ENCODE measurements at places on chromosomes 7 and 10.

DNA sequence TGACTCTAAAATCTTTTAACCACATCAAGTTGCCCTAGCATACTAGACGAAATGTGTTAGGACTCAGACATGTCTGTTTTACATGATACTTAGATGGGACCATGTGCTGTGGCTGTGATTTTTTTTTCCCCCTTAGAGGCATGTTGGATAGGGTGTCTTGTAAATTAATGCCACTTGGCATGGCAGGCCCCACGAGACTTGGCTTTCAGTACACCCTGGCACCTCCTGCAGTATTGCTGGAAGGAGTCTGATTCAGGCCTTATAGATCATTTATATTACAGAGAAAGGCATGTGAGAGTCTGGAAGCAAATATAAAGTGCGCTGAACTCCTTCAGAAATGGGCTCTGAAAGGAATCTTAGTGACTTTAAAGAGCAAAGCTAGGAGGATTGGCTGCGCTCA is 494.1 kb downstream of the SDK1 start:
- no peak for DNase-seq

DNA sequence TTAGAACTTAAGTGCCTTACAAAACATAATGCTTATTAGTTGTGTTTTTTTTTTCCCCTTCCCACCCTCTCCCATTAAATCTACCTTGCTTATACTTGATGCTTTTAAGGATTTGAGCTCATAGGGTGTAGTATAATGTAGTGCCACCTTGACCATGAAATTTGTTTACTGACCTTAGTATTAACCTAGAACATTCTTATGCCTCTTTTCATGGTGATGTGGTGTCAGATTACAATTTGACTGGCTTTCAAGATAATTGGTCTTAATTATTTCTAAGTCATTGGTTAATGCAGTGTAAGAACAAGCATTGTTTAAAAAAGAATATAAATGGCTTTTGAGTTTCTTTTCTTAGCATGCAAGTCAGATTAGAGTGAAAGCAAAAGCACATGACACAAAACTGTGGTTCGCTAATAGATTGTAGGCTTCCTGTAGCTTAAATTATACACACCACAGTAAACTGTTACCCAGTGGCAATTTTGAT is 61.8 kb downstream of the ADD3 start:
- DNase-seq, result no peak

DNA sequence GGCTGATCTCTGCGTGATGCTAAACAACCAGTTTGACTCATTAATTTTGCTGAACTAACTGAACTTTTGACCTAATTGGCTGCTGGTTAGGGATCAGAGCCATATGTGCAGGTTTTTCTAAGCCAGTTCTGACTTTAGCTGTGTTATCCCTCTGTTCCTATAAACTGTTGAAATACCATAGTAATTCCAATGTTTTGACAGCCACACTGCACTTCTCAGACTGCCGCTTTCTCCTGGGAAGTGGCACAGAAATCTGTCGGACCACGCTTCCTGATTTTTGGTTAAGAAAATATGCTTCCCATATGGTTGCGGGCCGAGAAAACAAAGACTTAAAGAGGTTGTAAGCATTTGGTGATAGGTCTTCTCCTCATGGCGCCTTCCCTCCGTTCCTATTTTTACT is 42.3 kb downstream of the TBXAS1 start:
- DNase-seq, result no peak

- no peak for DNase-seq
Measured at GRCh38 chr10:101130984-101131961, at the start of gene TLX1. Gene TLX1, plus strand, starts transcription at chr10:101131300. Its CDS starts 242 bp downstream, at chr10:101131542.

DNA sequence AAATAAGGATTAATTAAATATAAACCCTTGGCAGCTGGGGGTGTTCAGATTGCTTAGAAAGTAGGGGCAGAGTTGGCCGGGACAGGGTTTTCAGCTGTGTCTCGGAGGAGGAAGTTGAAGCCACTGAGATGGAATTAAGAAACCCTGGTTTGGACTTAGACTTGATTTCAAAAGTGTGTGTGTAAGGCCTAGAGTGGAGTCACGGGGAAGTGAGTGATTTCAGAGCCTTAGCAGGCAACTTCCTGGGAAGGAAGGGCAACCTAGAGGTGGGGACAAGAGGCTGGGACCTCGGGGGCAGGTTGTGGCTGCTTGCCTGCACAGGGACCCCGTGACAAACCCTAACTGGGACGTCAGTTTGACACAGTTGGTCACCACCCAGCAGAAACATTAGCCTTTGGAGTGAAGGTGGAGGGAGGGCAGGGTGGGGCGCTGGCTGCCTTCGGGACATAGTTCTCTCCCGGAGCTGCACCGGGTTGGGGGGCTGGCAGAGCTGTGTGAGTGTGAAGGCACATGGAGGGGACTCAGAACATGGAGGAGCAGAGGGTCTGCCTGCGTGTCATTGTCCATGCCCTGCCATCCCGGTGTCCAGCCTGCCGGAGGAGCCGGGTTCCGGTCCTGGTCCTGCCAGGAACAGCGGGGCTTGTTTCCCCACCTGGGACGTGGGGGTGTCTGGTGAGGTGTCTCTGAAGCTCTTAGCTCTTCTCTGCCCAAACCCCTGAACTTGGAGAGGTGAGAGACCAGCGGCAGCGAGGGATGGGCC is 1.8 kb downstream of the BRI3 start:
- DNase-seq, result no peak

- DNase-seq, result no peak
Measured at GRCh38 chr10:4344492-4344994, 481.5 kb upstream of the AKR1E2 start.

GRCh38 chr7:132941905-132942304 is 140.0 kb downstream of the CHCHD3 start:
- no peak for DNase-seq

GRCh38 chr10:103554488-103555324 is 61.2 kb downstream of the NEURL1 start:
- no peak for DNase-seq

DNA sequence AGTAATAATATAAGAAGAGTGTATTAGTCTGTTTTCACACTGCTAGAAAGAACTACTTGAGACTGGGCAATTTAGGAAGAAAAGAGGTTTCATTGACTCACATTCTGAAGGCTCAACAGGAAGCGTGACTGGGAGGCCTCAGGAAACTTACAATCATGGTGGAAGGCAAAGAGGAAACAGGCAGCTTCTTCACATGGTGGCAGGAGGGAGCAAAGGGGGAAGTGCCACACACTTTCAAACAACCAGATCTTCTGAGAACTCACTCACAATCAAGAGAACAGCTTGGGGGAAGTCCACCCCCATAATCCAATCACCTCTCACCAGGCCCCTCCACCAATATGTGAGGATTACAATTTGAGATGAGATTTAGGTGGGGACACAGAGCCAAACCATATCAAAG is 212.5 kb upstream of the HDAC9 start:
- no peak for DNase-seq

All from stimulated activated CD8-positive, alpha-beta memory T cell treated with anti-CD3 and anti-CD28 coated beads, Interleukin-4, amount 100 ng/mL, for 4 hours (primary cell).